ENCODE measurements at places on chromosomes 12 and 14. TPM values are rescaled to one million over a fixed set of nuclear protein-coding genes. Genes with fewer than 3 reads are reported as not detected.

The DEPDC4 gene
- total RNA-seq = 4.8 TPM

The OTX2 gene
- 33.9 TPM for total RNA-seq

The GDF3 gene
- total RNA-seq = 16.8 TPM

- H3K4me1 ChIP-seq = peaks cover 5% of the 10 kb centered on the region
- no peaks in the 10 kb centered on the region for H3K36me3 ChIP-seq
- DNase-seq = no peak
- H3K27ac ChIP-seq = no peak overlapping the region
These were observed 197.7 kb upstream of the DDHD1 start for GRCh38 chr14:53350866-53351265.

DNA sequence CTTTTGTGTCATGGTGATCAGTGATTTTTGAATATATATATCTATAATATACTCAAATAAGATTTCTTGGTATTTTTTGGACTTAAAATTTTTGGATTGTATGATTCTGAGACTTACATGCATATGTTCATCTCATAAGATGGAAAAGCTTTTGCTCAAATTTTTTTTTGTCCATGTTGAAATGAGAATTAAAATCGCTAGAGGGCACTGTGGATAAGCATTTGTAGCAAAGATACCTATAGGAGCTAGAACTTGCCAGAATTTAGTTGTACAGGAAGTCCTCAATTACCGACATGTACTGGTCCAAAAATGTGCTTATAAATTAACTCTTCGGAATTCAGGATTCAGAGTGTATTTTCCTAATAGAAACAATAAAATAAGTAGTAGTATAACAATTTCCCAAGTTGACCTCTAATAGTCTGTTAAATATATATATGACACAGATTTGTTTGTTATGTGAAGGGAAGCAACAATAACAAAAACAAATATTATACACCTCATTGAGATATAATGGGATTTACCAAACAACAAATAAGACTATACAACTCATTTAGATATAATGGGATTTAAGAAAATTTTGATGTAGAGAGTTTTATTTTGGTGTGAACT is 179.6 kb downstream of the TMEM117 start:
- no peak for DNase-seq
- H3K4me3 ChIP-seq = no peak overlapping the region
- no peaks in the 10 kb centered on the region for H3K27me3 ChIP-seq
- H3K36me3 ChIP-seq = no peaks in the 10 kb centered on the region

DNA sequence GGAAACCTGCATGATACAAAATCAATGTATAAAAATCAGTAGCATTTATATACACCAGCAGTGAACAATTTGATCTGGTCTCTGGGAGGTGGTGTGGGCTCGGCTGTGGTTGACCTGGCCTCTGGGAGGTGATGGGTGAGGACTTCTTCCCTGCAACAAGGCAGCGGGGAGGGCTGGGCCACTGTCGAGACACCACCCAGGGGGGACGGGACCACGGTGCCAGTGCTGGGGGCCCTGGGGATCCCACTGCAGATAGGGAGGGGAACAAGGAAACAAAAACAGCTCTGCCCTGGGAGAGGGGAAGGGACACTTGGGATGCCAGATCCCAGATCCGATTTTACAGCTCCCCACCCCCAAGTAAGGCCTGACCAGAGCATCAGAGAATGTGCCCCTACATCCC is 189.6 kb upstream of the SFSWAP start:
- no peak overlapping the region for H3K4me3 ChIP-seq
- no peaks in the 10 kb centered on the region for H3K4me1 ChIP-seq
- DNase-seq = no peak

GRCh38 chr14:64502887-64503433 is 678 bp downstream of the ZBTB25 start:
- H3K27me3 ChIP-seq = no peaks in the 10 kb centered on the region
- no peaks in the 10 kb centered on the region for H3K36me3 ChIP-seq
- peak overlapping the region; percentile 75 for H3K4me3 ChIP-seq
- H3K4me1 ChIP-seq = peaks cover 8% of the 10 kb centered on the region

The RHEBL1 gene
- 7.0 TPM for total RNA-seq

The NUMB gene
- total RNA-seq = 54.3 TPM

The MVK gene
- total RNA-seq = 15.7 TPM

DNA sequence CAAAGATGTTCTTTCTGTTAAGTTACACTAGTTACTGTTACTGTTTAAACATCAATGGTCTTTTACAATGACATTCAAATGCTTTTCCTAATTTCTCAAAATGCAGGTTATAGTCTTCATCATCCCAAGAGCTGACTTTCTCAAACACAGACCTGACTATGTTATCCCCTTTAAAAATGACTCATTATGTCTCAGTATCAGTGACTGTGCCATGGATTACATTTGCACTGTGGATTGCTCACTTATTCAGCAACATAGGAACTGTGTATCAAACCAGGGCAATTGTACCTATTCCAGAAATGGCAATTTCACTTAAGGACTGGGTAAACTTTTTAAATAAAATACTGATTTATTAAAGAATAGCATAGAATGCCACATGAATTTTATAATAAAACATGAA is 630.2 kb upstream of the NOVA1 start:
- no peak for DNase-seq
- H3K4me1 ChIP-seq = no peaks in the 10 kb centered on the region

The APPL2 gene
- total RNA-seq = 22.9 TPM

DNA sequence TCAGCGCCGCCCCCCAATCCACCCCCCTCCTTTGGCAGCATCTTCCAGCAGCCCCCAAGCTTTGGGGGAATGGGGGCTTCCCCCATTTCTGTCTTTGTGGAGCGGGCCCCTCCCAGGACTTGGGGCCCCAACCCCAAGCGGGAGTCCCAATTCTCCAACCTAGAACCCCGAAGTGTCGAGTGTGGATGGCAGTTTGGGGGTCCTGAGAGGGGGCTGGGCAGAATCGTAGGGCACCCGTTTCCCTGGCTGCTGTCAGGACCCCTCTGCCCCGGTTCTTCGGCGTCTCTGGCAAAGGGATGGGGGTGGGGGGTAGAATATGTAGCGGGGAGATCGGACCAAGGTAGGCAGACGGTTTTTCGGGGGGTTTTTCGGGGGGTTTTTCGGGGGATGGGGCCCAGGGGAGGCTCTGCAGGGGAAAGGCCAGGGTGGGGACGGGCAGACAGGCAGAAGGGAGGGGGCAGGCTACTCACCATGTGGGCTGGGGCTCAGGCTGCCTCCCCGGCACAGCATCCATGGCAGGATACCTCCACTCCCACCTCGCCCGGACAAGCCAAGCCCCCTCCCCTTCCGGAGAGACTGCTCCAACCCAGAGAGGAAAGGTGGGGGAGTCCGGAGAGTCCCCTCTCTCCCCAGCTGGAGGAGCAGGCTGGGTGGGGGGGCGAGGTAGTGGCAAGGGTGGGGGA is 739 bp downstream of the JPH4 start:
- DNase-seq = peak; percentile 71
- peaks cover 29% of the 10 kb centered on the region for H3K27me3 ChIP-seq
- H3K4me3 ChIP-seq = peak overlapping the region; percentile 93
- H3K27ac ChIP-seq = no peak overlapping the region
- H3K36me3 ChIP-seq = no peaks in the 10 kb centered on the region
- H3K4me1 ChIP-seq = peaks cover 13% of the 10 kb centered on the region

DNA sequence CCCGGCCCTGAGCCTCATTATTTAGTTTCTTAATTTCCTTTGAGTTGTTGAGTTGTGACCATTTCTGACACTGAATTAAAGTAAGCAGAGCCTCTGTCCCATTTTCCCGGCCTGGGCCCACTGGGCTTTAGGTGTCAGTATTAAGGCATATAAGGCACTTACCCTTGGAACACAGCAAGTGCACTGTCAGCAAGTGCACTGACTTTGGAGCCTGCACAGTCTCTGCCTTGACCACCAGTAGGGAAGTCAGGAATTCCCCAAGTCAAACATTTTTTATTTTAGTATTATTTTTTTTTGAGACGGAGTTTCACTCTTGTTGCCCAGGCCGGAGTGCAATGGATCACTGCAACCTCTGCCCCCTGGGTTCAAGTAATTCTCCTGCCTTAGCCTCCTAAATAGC is 56.6 kb downstream of the MAX start:
- no peak overlapping the region for H3K4me3 ChIP-seq
- H3K36me3 ChIP-seq = peaks cover 7% of the 10 kb centered on the region
- no peak overlapping the region for H3K27ac ChIP-seq
